ENCODE measurements at places on chromosomes 12 and 14.

GRCh38 chr14:70811578-70811977 is 2.3 kb upstream of the MAP3K9 start:
- DNase-seq, result no peak

DNA sequence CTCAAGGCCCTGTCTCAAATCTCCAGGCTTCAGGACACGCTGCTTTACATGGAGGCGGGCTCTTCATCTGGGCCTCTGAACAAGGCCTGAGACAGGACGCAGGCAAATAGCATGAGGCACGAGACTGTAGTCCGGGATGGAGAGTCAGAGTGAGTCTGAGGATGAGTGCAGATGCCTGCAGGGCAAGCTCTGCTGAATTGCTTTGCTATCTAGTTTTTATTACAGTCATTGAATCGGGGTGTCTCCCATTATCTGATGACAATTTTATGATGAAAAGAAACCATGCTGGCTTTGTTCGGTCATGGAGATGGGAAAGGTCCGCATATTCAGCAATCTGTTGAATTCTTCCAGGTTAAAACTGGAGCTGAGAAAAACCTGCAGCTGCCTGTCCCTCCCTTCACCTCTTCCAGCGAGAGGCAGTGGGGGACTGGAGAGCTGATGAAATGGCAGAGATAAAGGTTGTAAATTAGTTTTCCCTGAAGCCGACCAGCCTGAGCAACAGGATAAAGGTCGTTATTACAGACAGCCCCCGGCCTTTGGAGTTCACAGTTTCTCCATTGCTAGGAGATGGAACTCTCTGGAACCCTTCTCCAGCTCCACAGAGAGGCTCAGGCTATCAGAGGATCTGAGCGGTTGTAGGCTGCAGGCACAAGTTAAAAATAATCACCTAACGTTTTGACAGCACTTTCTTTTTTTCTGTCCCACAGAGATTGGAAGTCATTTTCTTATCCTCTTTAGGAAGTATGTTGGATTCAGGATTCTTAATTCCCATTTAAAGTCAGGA is 1.3 kb upstream of the ADGRD1 start:
- no peak for DNase-seq

DNA sequence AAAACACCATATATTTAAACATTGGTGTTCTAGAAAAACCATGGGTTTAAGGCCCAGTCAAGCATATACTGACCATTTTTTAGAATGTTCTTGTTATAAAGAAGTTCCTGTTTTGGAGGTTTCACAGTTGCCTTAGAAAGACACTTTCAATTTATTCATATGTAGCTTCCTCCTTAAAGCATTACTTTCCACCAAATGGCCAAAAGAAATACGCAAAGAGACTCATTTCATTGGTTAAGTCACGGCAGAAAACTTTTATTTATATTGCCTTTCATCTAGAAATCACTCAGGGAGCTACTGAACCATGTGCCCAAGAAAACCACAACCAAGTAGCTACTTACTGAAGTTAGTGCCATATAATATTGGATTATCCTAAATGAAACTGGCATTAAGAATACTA is 40.0 kb downstream of the MYBPC1 start:
- no peak for DNase-seq

- DNase-seq, result no peak
Measured at GRCh38 chr12:108585864-108586263, 12.0 kb downstream of the TMEM119 start.

DNA sequence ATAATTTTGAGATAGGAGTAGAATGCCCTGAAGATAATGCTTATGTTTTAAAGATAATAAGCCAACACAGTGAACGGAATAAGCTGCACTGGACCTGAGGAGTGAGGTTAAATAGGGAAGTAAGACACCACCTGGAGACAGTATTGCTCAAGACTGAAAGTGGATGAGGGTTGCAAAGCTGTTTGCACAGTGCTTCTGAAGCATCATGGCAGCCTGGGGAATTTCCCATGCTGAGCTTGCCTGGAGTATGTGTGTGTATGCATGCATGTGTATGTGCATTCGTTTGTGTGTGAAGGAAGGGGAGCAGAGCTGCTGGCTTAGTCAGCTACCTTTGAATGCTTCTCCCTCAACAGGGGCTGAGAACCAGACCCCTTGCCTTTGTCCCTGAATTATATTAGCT is 35.8 kb downstream of the BHLHE41 start:
- DNase-seq, result no peak

- DNase-seq, result no peak
Measured at GRCh38 chr12:67716817-67717216, 68.3 kb downstream of the DYRK2 start.

- no peak for DNase-seq
Measured at GRCh38 chr14:52235434-52235833, 32.1 kb upstream of the PTGDR start.

- no peak for DNase-seq
Measured at GRCh38 chr14:34501004-34501580, 38.4 kb downstream of the EAPP start.

- DNase-seq, result peak; percentile 59
Measured at GRCh38 chr14:99729991-99730875, 46.1 kb downstream of the CYP46A1 start.

- no peak for DNase-seq
Measured at GRCh38 chr12:30145684-30146032, 361.9 kb upstream of the TMTC1 start.

- no peak for DNase-seq
Measured at GRCh38 chr14:22928237-22929103, 706 bp downstream of the PRMT5 start.

- DNase-seq, result no peak
Measured at GRCh38 chr12:68158432-68158831, 1.1 kb downstream of the IFNG start.

GRCh38 chr14:53103636-53104340 is 49.3 kb downstream of the DDHD1 start:
- DNase-seq, result no peak

GRCh38 chr12:13177373-13177772 is 19.2 kb upstream of the EMP1 start:
- DNase-seq, result no peak

DNA sequence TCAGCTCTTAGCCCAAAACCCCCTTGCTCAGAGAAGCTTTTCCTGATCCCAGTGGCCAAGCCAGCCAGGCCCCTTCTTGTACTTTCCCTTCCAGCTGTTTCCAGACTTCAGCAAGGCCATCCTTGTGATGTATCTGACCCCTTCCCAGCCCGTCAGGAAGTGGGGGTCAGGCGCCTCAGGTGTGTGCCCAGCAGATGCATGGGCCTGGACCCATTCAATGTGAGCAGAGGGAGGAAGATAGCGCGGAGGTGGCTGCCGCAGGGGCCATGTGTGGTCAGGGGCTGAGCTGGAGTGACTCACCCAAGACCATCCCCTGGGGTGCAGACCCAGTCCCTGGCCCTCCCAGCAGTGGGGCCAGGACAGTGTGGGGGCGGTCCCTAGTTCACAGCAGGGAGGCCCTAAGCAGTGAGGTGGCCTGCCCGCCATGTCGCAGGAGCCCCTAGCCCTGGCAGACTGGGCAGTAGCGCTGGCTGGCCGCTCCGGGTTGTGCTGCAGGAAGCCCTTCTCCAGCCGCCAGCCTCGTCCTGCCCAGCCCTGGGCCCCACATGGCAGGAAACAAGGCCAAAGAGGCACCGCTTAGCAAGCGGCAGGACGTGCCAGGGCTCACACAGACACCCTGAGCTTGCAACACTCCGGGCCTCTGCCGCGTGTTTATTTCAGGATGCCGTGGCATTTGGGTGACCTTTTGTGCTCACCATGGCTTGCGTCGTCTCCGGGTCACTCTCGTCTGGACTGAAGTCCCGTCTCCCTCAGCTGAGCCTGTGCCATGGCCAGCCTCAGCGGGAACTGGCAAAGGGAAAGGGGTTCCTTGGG is 12.0 kb downstream of the ADSS1 start:
- no peak for DNase-seq

DNA sequence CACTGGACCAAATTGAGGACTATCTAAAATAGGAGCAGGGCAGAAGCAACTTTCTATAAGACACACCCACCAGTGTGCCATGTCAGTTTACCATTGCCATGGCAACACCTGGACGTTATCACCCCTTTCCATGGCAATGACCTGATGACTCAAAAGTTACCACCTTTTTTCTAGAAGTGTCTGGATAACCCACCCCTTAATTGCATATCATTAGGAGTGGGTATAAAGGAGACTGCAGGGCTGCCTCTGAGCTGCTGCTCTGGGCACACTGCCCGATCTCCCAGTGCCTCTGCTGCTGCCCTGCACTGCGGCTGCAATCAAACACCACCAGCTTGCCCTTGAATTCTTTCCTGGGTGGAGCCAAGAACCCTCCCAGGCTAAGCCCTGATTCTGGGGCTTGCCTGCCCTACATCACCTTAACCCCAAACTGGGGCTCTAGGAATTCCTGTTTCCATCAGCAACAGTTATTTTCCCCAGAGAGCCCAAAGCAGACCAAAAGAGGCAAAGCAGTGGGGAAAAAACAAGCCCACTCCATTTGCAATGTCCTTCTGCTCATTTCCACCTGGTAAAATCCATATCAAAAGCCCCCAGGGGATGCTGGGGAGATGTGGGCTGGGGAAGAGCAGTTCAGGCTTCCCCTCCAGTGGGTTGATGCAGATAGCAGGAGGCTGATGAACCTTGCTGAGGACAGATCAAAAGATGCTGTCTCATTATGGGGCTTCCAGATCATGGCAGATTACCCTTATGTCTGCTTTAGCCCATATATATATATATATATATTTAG is 129.5 kb upstream of the NCOR2 start:
- DNase-seq, result no peak

GRCh38 chr12:54287261-54288157 is 7.0 kb downstream of the HNRNPA1 start:
- DNase-seq, result peak; percentile 38

GRCh38 chr12:12684375-12685106 is 11.4 kb downstream of the GPR19 start:
- peak; percentile 57 for DNase-seq

- no peak for DNase-seq
Measured at GRCh38 chr12:121069206-121069605, 30.2 kb upstream of the OASL start.

DNA sequence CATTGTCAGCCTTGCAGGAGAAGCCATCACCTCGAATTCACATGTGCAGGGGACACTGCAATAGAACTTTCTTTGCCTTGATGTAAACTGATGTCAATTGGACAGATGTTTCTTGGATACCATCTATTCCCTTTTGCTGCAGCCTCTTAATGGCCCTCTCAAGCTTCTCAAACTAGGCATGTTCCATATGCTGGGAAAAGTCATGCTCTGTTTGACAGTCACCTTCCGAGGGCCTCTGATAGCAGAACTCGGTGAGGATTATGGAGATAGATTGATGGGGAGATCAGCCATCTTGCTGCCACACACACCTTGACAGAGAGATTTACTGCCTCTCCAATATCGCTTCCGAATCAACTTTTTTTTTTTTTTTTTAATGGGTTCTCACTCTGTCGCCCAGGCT is 145.8 kb upstream of the NUDT4 start:
- DNase-seq, result no peak

DNA sequence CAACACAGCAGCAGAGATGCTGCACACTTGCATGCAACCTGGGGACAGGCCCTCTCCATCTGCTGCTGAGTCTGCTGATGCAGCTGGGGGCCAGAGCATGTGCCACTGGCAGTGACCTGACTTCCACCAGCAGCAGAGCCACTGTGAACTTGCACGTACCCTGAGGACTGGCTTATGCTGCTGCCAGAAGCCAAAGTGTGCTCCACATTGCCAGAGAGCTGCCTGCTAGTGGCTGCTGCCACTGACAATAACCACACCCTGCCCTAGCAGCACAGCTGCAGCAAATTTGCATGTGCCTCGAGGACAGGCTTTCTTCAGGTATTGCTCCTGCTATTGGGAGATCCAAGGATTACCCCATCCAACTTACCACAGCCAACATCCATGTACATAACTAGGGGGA is 4.5 kb upstream of the PRR4 start:
- no peak for DNase-seq

- DNase-seq, result no peak
Measured at GRCh38 chr14:96906434-96906833, 109.3 kb downstream of the VRK1 start.

DNA sequence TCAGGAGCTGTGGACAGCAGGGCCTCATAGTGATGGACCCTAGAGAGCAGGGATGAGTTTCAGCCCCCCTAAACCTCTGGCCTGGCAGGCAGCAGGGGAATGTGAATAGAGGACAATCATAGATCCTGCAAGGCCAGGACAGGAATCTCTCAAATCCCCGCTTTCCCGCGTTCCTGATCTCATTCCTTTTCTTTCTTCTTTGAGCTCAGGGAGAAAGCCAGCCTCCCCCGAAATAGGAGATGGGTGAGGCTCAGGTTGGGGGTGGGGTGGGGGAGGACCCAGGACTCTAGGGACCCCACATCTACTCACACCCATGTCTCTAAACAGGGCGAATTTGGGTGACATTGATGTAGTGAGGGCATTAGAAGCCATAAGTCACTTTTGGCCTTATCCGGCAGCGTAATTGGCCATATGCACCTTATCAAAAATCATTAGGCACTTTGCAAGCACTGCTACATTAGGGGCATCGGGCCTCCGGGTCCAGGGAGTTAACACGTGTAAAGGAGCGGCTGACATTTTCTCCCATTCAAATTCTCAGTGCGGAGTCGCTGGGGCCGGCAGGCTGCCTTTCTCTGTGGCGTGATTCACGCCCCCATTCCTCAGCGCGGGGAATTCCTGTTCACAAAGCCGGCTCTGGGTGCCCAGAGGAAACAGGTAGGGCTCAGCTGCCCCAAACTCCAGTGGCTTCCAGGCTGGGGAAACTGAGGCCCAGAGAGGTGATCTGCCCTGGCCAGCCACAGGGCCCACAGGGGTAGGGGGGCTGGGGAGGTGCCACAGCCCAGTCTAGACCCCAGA is 1.5 kb downstream of the LHX5 start:
- no peak for DNase-seq

GRCh38 chr14:72318648-72319047 is 386.4 kb downstream of the RGS6 start:
- no peak for DNase-seq

DNA sequence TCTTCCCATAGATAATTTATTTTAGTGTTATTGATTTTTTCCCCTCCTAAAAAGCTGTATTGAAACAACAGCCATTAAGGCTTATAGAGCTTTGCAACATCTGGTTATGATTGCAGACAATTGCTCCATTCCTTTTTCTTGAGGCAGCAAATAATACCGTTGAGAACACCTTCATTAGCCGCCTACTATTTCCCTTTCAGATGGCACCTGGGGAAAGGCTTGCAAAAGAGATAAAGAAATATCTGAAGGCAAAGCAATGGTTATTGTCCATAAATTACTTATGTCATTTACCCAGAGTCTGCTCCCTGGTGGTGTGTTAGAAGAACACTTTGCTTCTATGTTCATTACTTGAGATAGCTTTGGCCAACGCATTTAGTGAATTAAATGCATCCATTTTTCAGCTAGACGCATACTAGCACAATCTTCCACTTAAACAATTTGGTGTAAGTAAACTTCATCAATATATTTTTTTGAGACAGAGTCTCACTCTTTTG is 377.8 kb downstream of the KCNH5 start:
- DNase-seq, result no peak

DNA sequence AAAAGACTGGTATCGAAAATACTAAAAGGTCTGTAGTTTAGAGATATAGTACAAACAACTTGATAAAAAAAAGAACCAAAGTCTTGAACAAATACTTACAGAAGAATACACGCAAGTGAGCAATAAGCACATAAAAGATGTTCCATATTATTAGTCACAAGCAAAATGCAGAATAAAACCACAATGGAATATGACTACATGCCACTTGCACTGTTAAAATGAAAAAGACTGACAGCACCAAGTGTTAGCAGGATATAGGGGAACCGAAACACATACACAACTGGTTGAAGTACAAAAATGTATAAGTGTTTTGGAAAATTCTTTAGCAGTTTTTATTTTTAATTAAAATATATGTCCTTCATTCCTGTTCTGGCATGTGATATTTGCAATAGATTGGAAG is 3.6 kb downstream of the CLEC2A start:
- DNase-seq, result no peak
